Mesothelial cell of epicardium (in vitro differentiated cells): ENCODE measurements at places on chromosomes 2 and 18. TPM values are rescaled to one million over a fixed set of nuclear protein-coding genes. Genes with fewer than 3 reads are reported as not detected.

DNA sequence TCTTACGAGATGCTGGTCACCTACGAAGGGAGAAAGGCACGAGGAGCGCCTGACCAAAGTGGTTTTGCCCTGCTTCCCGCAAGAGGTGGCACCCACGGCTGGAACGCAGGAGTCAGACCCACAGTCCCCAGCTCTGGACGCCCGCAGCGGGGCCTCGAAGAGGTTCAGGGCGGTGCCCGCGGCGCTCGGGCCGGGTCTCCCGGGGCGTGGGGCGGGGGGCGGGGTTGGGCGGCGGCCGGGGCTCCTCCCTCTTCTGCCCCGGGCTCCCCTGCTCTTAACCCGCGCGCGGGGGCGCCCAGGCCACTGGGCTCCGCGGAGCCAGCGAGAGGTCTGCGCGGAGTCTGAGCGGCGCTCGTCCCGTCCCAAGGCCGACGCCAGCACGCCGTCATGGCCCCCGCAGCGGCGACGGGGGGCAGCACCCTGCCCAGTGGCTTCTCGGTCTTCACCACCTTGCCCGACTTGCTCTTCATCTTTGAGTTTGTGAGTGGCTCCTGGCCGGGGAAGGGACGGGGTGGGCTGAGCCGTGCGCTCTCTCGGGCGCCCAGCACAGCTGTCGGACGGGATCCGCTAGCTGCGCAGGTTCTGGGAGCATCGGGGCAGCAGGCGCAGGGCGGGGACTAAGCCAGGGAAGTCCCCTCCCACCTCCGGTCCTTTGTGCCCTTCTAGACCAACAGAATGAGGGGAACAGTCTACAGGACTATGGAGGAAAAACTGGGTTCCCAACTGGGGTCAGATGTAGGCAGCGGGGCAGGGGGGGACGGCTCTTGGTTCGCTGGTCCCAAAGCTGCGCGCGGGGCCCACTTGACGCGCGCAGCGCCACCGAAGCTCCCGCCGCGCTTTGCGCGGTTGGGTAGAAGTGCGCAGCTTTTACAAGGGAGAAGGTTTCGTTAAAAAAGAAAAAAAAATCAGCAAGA, at the start of gene MAL:
Gene MAL, plus strand, starts transcription at position 303 of the 914 bp plus-strand sequence. Its CDS starts 85 bp downstream, at position 388.
- DNase-seq: no peak
- H3K36me3 ChIP-seq: no peaks in the 10 kb centered on the region
- peak within 1 kb of the TSS; percentile 61 for H3K4me3 ChIP-seq
- H3K27me3 ChIP-seq: peaks cover 95% of the 10 kb centered on the region
- no peak within 1 kb of the TSS for H3K27ac ChIP-seq
- peaks cover 6% of the 10 kb centered on the region for H3K4me1 ChIP-seq

GRCh38 chr2:228329282-228329681, 147.8 kb upstream of the SPHKAP start:
- no peak for DNase-seq
- H3K4me3 ChIP-seq: no peak overlapping the region
- H3K27me3 ChIP-seq: no peaks in the 10 kb centered on the region
- no peaks in the 10 kb centered on the region for H3K4me1 ChIP-seq
- peaks cover 4% of the 10 kb centered on the region for H3K36me3 ChIP-seq
- H3K27ac ChIP-seq: no peak overlapping the region

- H3K27me3 ChIP-seq: no peaks in the 10 kb centered on the region
- H3K4me3 ChIP-seq: no peak overlapping the region
- H3K36me3 ChIP-seq: peaks cover 27% of the 10 kb centered on the region
- peaks cover 22% of the 10 kb centered on the region for H3K4me1 ChIP-seq
Measured at GRCh38 chr2:231222318-231223000, 24.0 kb downstream of the ARMC9 start.

- H3K4me1 ChIP-seq: peaks cover 13% of the 10 kb centered on the region
- DNase-seq: peak; percentile 28
- H3K27me3 ChIP-seq: peaks cover 80% of the 10 kb centered on the region
- H3K27ac ChIP-seq: no peak overlapping the region
- H3K36me3 ChIP-seq: no peaks in the 10 kb centered on the region
Measured at GRCh38 chr2:72921853-72922252, 4.5 kb downstream of the EMX1 start.

The IL1R1 gene
- 10.8 to 13.6 TPM (median 13.3 TPM) in 3 replicates for total RNA-seq

DNA sequence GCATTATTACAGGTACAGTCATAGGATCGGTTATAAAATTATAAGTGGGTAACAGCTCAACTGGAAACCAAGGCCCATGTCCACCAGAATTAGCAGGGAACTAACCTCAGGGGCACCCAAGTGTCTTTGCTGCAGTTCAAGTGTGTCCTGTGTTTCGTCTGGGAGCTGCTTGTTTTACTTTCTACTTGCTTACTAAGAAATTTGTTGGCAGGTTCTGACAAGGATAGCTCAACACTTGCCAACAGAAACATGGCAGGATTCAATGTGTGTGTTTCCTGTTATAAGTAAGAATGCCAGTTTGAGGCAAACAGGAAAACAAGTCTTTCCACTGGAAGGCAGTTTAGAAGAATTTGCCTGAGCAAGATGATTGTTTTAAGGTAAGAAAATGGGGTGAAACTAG, 104.5 kb downstream of the EPHA4 start:
- H3K4me3 ChIP-seq: no peak overlapping the region
- peaks cover 14% of the 10 kb centered on the region for H3K4me1 ChIP-seq
- peaks cover 7% of the 10 kb centered on the region for H3K27me3 ChIP-seq
- no peak overlapping the region for H3K27ac ChIP-seq
- no peak for DNase-seq

The RTKN gene
- total RNA-seq: 85.0 to 88.9 TPM (median 86.4 TPM) in 3 replicates

The COX5B gene
- total RNA-seq: 144 to 158 TPM (median 151 TPM) in 3 replicates

GRCh38 chr18:29169599-29169998, 992.7 kb upstream of the CDH2 start:
- H3K4me3 ChIP-seq: no peak overlapping the region
- H3K36me3 ChIP-seq: peaks cover 4% of the 10 kb centered on the region
- H3K27me3 ChIP-seq: no peaks in the 10 kb centered on the region
- H3K27ac ChIP-seq: no peak overlapping the region

- H3K27me3 ChIP-seq: peaks cover 27% of the 10 kb centered on the region
- H3K4me3 ChIP-seq: no peak overlapping the region
- H3K4me1 ChIP-seq: no peaks in the 10 kb centered on the region
- H3K36me3 ChIP-seq: no peaks in the 10 kb centered on the region
Measured at GRCh38 chr2:209753020-209753419, 18.6 kb upstream of the UNC80 start.

GRCh38 chr2:206075113-206075512, 10.9 kb downstream of the INO80D start:
- no peak overlapping the region for H3K4me3 ChIP-seq
- DNase-seq: no peak
- peaks cover 3% of the 10 kb centered on the region for H3K36me3 ChIP-seq
- no peaks in the 10 kb centered on the region for H3K27me3 ChIP-seq

The CNDP1 gene
- total RNA-seq: 0.40 to 0.75 TPM (median 0.41 TPM) in 3 replicates

The IMP4 gene
- total RNA-seq: 41.7 to 46.9 TPM (median 46.9 TPM) in 3 replicates

DNA sequence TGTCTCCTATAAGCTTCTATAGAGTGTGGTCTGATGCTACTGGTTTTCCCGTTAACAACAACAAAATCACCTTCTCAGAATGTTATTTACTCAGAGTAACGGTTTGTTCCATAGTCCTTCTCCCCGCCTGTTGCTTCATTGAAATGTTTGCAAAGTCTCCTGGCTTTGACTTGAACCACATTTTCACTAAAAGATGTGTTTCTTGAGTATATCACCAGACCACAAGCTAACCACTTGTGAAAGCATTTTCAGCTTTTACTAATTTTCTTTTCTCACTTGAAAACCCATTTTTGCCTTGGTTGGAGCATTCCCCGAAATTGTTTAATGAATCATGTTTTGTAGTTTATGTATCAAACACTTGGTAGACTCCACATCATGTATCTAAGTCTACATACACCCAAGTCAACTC, 121.2 kb downstream of the DPP4 start:
- DNase-seq: no peak
- H3K4me3 ChIP-seq: no peak overlapping the region
- peaks cover 41% of the 10 kb centered on the region for H3K27me3 ChIP-seq
- H3K36me3 ChIP-seq: no peaks in the 10 kb centered on the region
- no peak overlapping the region for H3K27ac ChIP-seq

GRCh38 chr2:24123922-24124580, 782 bp downstream of the FAM228B start:
- H3K27ac ChIP-seq: peak overlapping the region; percentile 98
- H3K27me3 ChIP-seq: no peaks in the 10 kb centered on the region
- H3K4me1 ChIP-seq: peaks cover 23% of the 10 kb centered on the region
- no peak for DNase-seq
- peak overlapping the region; percentile 78 for H3K4me3 ChIP-seq

The ERBB4 gene
- 8.5 to 9.5 TPM (median 9.2 TPM) in 3 replicates for total RNA-seq

DNA sequence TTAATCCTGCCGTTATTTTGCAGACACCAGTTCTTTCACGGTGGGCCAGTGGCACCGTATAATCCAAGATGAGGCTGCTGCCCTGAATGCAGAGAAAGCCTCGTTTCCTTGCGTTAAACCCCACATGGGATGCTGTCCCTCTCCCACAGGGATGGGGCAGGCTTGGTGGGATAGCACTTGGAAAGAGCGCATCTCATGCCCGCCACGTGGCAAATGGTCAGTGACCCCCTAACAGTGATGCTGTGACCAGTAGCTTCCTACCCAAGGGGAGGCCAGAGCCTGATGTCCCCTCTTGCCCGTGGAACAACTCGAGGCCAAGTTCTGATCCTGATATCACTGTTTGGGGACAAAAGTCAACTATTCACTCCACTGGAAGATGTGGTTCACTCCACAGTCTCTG, 73.3 kb downstream of the RHOB start:
- no peaks in the 10 kb centered on the region for H3K27me3 ChIP-seq
- H3K27ac ChIP-seq: no peak overlapping the region
- H3K36me3 ChIP-seq: no peaks in the 10 kb centered on the region
- no peak for DNase-seq

The FAM237A gene
- not detected in 3 replicates for total RNA-seq

GRCh38 chr2:42872721-42873120, 80.3 kb upstream of the HAAO start:
- no peaks in the 10 kb centered on the region for H3K27me3 ChIP-seq
- no peak overlapping the region for H3K4me3 ChIP-seq
- peaks cover 3% of the 10 kb centered on the region for H3K4me1 ChIP-seq
- no peak for DNase-seq
- H3K27ac ChIP-seq: peak overlapping the region; percentile 36
- H3K36me3 ChIP-seq: peaks cover 13% of the 10 kb centered on the region

The C2orf72 gene
- total RNA-seq: 0.76 to 0.78 TPM (median 0.77 TPM) in 3 replicates

The QPCT gene
- 0.16 to 0.45 TPM (median 0.36 TPM) in 3 replicates for total RNA-seq

DNA sequence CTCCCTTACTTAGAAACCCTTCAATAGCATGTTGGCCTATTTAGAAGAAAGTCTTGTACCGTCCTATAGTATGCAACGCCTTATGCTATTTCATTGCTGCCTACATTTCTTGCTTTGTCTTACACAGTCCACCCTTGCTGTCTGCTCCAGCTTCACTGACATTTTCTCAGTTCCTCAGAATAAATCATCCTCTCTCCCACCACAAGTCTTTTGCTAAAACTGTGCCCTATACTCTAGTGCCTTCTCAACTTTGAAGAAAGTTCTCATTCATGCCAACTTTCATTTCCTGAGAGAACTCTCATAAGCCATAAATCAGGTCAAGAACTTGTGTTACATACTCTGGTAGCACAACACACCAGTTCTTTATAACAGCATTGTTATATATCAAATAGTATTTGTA, 54.3 kb upstream of the COL3A1 start:
- H3K27ac ChIP-seq: no peak overlapping the region
- no peak overlapping the region for H3K4me3 ChIP-seq
- no peaks in the 10 kb centered on the region for H3K27me3 ChIP-seq
- H3K36me3 ChIP-seq: no peaks in the 10 kb centered on the region

The FABP1 gene
- 1.0 to 3.8 TPM (median 2.7 TPM) in 3 replicates for total RNA-seq

The SH3BP4 gene
- 44.1 to 45.0 TPM (median 44.3 TPM) in 3 replicates for total RNA-seq
